Substantia nigra (tissue), 51 donors: ENCODE measurements at places on chromosomes 1 and 21.
A peak's percentile ranks its signal among the peaks of the same experiment; 100 is the strongest.

DNA sequence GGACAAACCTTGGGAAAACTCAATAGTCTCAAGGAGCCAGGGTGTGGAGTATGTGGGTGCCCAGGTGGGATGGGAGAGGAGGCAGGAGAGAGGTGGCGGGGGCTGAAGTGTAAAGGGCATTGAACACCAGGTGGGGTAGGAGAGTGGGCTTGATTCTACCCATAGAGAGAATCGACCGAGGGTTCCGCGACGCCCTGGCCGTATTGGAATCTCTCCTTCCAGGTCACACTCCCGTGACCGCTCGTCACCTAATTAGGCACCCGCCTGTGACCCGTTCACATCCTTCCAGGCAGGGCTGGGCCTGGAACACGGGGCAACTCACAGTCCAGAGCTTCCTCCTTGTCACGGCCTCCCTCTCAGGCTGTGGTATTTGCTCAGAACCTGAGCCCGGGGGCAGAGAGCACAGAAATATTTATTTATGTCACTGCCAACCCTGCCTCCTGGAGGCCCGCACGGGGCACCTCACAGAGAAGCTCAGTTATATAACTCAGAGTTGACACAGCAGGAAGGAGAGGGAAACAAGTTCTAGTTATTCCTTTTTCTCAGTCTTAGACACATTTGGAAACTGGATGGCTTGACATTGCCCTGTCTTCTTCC is 12.0 kb downstream of the NCMAP start:
- DNase-seq, result no peak

DNA sequence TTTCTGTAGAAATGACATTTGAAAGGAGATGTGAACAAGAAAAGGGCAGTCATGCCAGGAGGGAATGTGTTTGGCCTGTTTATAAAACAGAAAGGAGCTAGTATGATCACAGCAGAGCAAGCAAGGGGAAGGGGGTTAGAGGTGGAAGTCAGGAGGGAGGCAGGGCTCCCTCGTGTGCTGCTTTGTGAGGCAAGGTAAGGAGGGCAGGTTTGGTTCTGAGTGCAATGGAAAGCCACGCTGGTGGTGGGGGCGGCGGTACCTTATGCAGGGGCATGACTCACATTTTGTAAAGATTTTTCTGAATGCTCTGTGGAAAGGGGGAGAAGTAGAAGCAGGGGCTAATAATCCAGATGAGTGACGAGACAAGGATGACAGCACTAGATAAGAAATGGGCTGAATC is 197.5 kb upstream of the C8B start:
- DNase-seq, result no peak

DNA sequence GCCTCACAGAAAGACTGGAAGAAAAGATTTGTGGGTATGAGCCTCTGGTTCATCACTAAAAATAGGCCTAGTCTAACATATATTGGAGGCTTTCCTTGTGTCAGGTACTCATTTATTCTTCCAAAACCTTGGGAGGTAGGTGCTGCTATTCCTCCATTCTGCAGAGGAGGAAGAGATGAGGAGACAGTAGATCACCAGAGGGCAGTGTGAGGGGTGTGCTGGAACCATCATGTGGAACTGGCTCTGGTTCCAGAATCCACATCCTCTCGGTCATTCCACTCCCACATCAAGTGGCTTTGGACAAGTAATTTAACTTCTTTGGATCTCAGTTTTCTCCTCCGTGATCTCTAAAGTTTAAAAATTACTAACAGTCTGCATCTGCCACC is 7.4 kb upstream of the INKA2 start:
- no peak for DNase-seq

- no peak for DNase-seq
These were observed 287.4 kb downstream of the NPHP4 start for GRCh38 chr1:5704561-5705514.

DNA sequence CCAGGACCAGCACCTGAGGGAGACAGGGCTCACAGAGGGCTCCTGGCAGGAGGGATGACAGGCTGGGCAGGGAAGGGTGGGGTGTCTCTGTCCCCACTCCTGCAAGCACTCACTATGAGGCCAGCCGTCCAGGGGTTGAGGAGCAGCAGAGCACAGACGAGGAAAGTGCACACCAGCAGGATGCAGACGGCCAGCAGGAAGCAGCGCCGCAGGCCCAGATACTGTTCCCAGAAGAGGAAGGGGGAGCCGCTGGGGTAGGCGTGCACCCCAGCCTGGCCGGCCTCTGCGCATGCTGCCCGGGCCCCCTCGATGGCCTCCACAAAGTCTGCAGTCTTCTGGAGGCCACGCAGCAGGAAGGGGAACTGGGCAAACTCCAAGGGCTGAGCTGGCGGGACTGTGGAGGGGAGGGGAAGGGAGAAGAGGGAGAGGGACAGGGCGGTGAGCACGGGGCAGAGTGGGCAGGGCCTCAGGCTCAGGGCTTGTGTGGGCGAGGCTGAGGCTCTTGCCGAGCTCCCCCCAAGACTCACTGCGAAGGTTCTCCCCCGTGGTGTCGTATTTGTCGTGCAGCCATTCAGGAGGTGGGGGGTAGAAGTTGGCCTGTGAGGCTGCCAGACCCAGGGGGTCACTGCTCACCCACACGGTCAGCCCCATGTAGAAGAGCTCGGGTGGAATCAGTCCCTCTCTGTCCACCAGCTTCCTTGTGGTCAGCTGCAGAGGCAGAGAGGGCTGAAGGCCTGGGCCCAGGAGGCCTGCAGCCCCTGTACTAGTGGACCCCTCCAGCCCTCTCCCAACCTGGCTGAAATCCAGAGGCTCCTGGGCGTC is 16.5 kb downstream of the PTCH2 start:
- peak; percentile 29 for DNase-seq

GRCh38 chr1:203796236-203796605 is 798 bp downstream of the ZBED6 start:
- no peak for DNase-seq

DNA sequence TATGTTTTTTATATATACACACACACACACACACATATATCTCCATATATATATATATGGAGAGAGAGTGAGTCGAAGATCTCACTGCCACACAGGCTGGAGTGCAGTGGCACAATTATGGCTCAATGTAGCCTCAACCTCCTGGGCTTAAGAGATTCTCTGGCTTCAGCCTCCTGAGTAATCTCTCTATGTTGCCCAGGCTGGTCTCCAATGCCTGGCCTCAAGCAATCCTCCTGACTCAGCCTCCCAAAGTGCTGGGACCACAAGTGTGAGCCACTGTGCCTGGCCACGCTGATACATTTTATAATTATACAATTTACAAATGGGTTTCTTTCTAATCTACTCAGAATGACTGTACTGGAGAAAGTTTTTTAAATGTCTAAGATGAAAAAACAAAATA is 664.2 kb downstream of the PTPRC start:
- DNase-seq, result no peak

- DNase-seq, result no peak
These were observed 24.9 kb upstream of the GRHL3 start for GRCh38 chr1:24294228-24294672.

GRCh38 chr21:15667010-15667409 is 62.8 kb upstream of the USP25 start:
- DNase-seq, result no peak

DNA sequence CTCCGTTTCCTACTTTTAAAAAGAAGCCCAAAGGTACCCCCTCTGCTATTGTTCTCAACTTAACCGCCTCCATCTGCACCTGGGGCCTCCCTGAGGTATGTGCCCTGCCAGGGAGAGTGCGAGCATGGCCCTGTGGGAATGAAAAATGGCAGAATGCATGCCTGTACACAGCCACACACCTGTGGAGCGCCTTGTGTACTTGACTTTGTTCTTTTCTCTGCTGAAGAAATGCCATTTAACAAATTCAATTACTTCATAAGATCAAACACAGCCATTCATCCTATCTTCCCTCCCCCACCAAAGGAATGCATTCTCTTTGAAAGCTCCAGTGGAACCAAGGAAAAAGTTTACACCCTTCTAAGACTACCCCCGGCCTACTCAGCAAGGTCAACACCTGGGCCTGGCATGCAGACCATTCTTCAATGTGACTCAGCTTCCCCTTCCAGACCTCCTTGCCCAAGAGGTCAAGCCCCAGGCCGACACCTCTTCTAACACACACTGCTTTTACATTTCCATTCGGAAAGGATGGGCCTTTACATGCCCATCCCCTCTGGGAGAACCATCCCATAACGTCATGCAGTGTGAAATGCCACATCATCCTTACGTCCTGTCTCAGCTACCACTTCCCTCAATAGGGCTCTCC is 123.7 kb downstream of the SMYD2 start:
- DNase-seq, result no peak

GRCh38 chr1:220498188-220498587 is 29.7 kb upstream of the MARK1 start:
- no peak for DNase-seq

GRCh38 chr1:86906419-86906818 is 7.5 kb downstream of the SELENOF start:
- DNase-seq, result no peak

- DNase-seq, result no peak
These were observed 296.0 kb upstream of the PTBP2 start for GRCh38 chr1:96425382-96426129.

DNA sequence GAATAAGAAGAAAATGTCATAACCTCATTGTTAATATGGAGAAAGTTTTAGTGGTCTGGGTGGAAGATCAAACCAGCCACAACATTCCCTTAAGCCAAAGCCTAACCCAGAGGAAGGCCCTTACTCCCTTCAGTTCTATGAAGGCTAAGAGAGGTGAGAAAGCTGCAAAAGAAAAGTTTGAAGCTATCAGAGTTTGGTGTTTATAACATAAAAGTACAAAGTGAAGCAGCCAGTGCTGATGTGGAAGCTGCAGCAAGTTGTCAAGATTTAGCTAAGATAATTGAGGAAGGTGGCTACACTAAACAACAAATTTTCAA is 67.6 kb upstream of the BCL9 start:
- DNase-seq, result no peak

DNA sequence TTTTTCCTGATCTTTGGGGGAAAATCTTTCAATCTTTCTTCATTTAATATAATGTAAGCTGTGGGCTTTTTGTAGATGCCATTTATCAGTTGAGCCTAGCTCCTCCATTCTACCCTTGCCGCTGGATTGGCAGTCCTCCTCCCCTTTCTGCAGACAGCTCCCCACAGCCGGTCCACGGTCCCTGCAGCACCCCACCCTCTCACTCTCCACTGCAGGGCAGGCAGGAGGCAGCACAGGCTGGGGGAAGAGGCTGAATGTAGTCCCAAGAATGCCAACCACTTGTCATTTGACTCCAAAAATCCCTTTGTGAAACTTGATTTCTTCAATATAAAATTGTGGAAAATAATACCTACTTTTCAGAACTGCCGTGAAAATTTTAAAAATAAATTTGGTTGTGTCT is 96.7 kb downstream of the SYT2 start:
- DNase-seq, result no peak

- no peak for DNase-seq
These were observed 16.9 kb upstream of the ALPL start for GRCh38 chr1:21492356-21492625.

DNA sequence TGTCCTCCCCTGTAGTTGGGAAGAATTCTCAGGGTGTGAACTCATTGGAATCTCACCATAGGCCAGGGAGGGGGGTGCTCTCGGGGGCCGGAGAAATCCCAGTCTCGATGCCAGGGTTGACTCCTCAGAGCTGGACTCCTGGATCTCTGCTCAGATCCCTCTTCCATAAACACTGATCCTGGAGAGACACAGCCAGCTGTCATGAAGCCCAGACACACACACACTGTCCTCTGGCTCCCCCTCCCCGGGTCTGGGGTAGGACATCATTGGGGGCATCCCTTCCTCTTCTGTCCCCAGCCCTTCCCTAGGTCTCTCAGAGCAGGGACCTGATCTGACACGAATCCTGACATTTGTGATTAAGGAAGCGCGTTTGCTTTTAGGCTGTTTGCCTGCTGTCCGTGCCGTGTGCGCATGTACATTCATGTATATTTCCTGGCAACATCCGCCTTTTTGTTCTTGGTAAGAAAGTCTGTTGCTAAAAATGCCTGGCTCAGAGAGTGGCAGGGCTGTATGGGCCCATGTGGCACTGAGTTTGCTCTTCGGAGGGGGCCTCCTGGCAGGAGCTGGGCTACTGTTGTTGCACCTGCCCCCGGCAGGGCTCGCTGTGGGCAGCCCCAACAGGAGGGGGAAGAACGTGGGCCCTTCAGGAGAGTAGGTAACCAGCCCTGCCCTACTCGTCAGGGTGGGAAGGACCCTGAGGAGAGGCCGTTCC is 45.4 kb upstream of the SELENON start:
- no peak for DNase-seq
